AG04449 (cell line): ENCODE measurements at places on chromosomes 11 and 22.

DNA sequence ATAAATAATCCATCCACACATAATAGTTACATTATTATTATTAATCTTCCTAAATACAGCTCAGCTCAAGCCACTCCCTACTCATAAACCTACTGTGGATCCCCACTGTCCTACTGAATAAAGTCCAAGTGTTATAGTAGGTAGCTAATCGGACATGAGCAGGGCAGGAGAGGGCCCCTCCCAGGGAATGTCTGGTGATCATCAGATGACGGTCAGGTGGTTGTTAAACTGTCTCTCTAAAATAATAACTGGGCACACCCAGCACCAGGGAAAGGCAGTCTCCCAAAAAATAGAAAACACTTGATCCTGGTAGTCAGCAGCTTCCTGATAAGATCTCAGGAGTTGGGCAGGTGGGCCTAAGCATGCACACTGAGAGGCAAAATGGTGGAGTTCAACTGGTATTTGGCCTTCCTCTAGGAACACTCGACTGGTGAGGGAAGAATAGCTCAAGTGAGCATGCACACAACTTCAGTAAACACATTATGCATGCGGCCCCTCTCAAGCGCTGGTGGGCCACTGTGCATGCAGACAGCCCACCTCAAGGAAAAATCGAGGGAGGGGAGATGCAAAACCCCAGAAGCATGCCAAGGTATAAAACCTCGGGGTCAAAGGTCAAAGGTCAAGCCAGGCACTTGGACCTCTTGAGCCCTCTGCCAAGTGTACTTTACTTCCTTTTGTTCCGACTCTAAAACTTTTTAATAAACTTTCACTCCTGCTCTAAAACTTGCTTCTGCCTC is 65.0 kb downstream of the LRRC32 start:
- no peak for DNase-seq

- no peak for DNase-seq
Observed at GRCh38 chr11:10669258-10670033, 24.1 kb downstream of the IRAG1 start.

GRCh38 chr22:31631436-31631835 is 30.6 kb downstream of the PISD start:
- no peak for DNase-seq

DNA sequence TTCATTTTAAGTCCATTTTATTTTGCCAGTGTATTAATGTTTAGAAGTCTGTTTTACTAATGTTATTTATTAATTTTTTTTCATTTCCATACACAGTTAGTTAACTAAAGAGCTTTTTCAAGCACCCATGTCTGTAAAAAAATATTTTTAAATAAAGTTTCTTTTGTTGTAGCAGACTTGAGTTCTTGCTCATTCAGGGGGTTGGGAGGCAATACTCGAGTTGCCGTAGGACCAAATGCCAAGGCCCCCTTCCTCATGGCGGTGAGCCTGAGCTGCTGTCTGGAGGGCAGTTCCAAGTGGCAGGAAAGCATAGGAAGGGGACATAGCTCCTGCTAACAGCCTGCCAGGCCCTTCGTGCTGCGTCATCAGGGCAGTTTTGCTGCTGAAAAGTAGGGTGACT is 9.0 kb downstream of the MCAM start:
- no peak for DNase-seq

GRCh38 chr22:33579448-33580093 is 340.7 kb downstream of the LARGE1 start:
- DNase-seq, result no peak

DNA sequence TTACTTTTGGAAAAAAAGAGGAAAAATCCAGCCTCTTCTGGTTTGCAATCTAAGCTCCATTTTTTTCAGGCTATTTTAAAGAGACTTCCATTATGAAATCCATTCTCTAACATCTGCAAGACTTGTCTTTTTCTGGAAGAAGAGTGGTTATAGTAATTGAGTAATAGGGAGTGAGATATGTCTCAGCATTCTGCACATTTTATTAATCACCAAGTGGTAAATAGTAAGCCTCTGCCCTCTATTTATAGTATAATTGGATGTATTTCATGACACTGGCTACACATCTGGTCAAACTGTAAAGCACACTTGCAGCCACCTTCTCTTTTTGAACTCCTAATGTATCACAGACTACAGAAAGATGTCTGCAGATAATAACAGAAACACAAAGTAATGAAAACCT is 391.1 kb downstream of the ETS1 start:
- no peak for DNase-seq

- DNase-seq, result no peak
Observed at GRCh38 chr11:118911880-118912741, 13.6 kb downstream of the BCL9L start.
